Neural crest cell (in vitro differentiated cells): ENCODE measurements at places on chromosomes 12 and 14. TPM values are rescaled to one million over a fixed set of nuclear protein-coding genes. Genes with fewer than 3 reads are reported as not detected.

GRCh38 chr12:71208053-71208685 lies 50.4 kb upstream of the TSPAN8 start:
- H3K4me1 ChIP-seq, result no peaks in the 10 kb centered on the region
- H3K4me3 ChIP-seq, result no peak overlapping the region
- peaks cover 2% of the 10 kb centered on the region for H3K36me3 ChIP-seq
- H3K27ac ChIP-seq, result no peak overlapping the region

- no peaks in the 10 kb centered on the region for H3K27me3 ChIP-seq
- H3K4me3 ChIP-seq, result no peak overlapping the region
- no peak overlapping the region for H3K27ac ChIP-seq
- H3K4me1 ChIP-seq, result peaks cover 48% of the 10 kb centered on the region
Measured at GRCh38 chr14:90603841-90604240, 207.0 kb downstream of the CALM1 start.

- H3K4me1 ChIP-seq, result peaks cover 15% of the 10 kb centered on the region
- no peaks in the 10 kb centered on the region for H3K27me3 ChIP-seq
- H3K4me3 ChIP-seq, result peak overlapping the region; percentile 91
- peak overlapping the region; percentile 87 for H3K27ac ChIP-seq
Measured at GRCh38 chr12:54378796-54379397, 5.6 kb downstream of the ZNF385A start.

The C12orf50 gene
- total RNA-seq, result 0.30 and 0.37 TPM in 2 replicates

The IRAK3 gene
- 0.56 and 0.61 TPM in 2 replicates for total RNA-seq

GRCh38 chr12:132264086-132265010 lies 65.0 kb downstream of the GALNT9 start:
- peaks cover 5% of the 10 kb centered on the region for H3K27me3 ChIP-seq
- DNase-seq, result no peak
- H3K4me3 ChIP-seq, result no peak overlapping the region
- no peaks in the 10 kb centered on the region for H3K36me3 ChIP-seq

The CBLN3 gene
- 0.86 and 1.0 TPM in 2 replicates for total RNA-seq

GRCh38 chr12:31756977-31757420 lies 28.2 kb upstream of the AMN1 start:
- no peaks in the 10 kb centered on the region for H3K36me3 ChIP-seq
- H3K4me1 ChIP-seq, result peaks cover 13% of the 10 kb centered on the region
- H3K4me3 ChIP-seq, result no peak overlapping the region
- H3K27ac ChIP-seq, result no peak overlapping the region
- no peaks in the 10 kb centered on the region for H3K27me3 ChIP-seq

DNA sequence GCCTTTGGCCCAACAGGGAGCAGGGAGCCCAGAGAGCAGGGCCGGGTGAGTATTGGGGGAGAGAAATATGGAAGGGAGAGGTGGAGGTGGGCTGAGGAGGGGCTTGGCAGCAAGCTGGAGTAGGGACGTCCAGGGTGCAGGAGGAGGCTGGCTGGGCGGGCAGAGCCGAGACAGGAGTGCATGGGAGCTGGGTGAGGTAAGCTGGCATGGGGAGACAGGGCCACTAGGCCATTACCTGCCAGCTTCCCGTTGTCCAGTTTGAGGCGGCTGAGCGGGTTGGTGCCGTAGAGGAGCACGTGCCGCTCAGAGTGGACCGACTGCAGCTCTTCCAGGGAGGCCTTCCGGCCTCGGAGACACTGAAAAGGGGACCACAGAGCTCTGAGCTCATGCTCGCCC lies 18.3 kb downstream of the SLC48A1 start:
- peaks cover 9% of the 10 kb centered on the region for H3K36me3 ChIP-seq
- no peaks in the 10 kb centered on the region for H3K4me1 ChIP-seq
- H3K27me3 ChIP-seq, result no peaks in the 10 kb centered on the region
- H3K27ac ChIP-seq, result no peak overlapping the region
- no peak for DNase-seq

GRCh38 chr14:61698206-61698980 lies 3.1 kb downstream of the HIF1A start:
- DNase-seq, result no peak
- H3K27ac ChIP-seq, result no peak overlapping the region
- H3K36me3 ChIP-seq, result peaks cover 2% of the 10 kb centered on the region
- peaks cover 62% of the 10 kb centered on the region for H3K4me1 ChIP-seq
- peaks cover 3% of the 10 kb centered on the region for H3K27me3 ChIP-seq

GRCh38 chr14:49160983-49161382 lies 425.2 kb downstream of the RPS29 start:
- H3K36me3 ChIP-seq, result no peaks in the 10 kb centered on the region
- H3K27ac ChIP-seq, result no peak overlapping the region
- no peaks in the 10 kb centered on the region for H3K27me3 ChIP-seq
- no peak for DNase-seq

DNA sequence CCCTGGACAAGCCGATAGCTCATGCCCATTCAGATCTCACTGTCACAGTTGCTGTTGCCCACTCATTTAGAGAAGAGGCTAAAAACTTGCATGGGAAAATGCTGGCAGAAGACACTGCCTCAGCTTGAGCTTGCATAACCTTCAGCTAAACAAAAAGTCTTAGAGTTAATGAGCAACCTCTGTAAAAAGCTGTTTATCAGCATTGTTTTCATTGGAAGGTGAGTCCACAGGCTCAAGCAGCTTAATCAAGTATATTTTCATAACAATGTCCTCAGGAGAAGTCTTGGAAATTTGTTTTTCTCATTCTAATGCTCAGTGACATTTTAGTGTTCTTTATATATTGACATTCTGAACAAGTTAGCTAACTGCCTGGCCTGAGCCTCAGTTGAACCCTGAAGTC lies 872.9 kb downstream of the TMTC2 start:
- no peak for DNase-seq
- H3K4me3 ChIP-seq, result no peak overlapping the region
- H3K36me3 ChIP-seq, result peaks cover 8% of the 10 kb centered on the region
- H3K27me3 ChIP-seq, result no peaks in the 10 kb centered on the region
- no peak overlapping the region for H3K27ac ChIP-seq

The CSRP2 gene
- total RNA-seq, result 76.4 and 80.8 TPM in 2 replicates

DNA sequence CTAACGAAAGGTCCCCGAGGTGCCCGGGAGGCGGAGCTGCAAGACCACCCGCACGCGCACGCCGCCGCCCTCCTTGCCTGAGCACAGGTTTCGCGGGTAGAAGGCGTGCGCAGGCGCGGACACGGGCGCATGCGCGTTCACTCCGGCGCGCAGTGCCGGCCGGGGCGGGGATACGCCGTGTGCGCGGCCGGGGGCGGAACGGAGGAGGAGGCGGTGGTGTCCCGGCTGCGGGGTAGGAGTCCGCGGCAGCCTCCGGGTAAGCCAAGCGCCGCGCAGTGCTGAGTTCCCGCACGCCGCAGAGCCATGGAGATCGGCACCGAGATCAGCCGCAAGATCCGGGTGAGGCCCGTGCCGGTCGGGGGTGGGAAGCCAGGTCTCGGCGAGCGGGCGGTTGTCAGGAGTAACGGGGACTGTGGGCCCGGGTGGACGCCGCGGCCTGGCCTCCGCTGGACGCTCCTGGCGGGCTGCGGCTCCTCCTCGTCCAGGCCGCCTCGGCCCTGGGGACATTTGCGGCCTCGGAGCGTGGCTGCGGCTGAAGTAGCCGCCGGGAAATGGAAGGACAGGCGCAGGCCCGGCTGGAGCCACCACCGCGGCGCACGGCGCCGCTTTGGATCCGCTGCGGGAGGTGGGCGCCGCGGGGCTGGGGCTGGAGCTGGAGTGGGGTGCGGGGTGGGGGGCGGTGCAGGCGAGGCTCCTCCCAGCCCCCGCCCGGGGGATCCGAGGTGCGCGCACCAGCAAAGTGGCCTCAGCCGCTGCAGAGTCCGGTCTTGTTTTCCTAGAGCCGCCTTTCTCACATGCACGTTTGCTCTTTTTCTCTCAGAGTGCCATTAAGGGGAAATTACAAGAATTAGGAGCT lies at the start of gene ZC3H14:
ZC3H14 (plus strand) TSS at position 207 of the 856 bp plus-strand sequence; CDS start at position 304, 97 bp downstream.
- no peaks in the 10 kb centered on the region for H3K27me3 ChIP-seq
- peaks cover 4% of the 10 kb centered on the region for H3K36me3 ChIP-seq
- peak within 1 kb of the TSS; percentile 91 for H3K4me3 ChIP-seq
- H3K27ac ChIP-seq, result peak within 1 kb of the TSS; percentile 99
- peak; percentile 83 for DNase-seq

- DNase-seq, result no peak
- no peaks in the 10 kb centered on the region for H3K27me3 ChIP-seq
Measured at GRCh38 chr14:100393906-100394732, 71.0 kb downstream of the SLC25A47 start.

The KRT78 gene
- total RNA-seq, result not detected in 2 replicates

The MYO1H gene
- total RNA-seq, result not detected in 2 replicates

DNA sequence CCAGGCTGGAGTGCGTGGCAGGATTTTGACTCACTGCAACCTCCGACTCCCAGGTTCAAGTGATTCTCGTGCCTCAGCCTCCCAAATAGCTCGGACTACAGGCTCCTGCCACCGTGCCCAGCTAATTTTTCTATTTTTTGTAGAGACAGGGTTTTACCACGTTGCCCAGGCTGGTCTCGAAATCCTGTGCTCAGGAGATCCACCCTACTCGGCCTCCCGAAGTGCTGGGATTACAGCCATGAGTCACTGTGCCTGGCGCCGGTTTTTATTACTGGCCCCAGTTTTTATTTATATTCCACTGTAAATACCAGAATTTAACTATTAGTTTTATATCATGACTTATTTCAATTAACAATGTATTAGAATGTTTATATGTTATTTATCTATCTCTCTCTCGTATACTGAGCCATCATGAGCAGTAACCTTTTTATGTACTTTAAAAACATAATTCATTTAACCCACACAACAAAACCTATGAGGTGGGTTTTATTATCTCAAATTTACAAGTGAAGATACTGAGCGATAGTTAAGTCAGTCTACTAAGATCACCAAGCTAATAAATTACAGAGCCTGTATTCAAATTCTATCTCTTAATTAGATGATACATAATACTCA lies 47.8 kb downstream of the HECTD1 start:
- H3K4me3 ChIP-seq, result no peak overlapping the region
- H3K27me3 ChIP-seq, result no peaks in the 10 kb centered on the region
- peaks cover 3% of the 10 kb centered on the region for H3K36me3 ChIP-seq
- H3K27ac ChIP-seq, result no peak overlapping the region
- H3K4me1 ChIP-seq, result no peaks in the 10 kb centered on the region
- no peak for DNase-seq

GRCh38 chr12:16407346-16407745 lies 59.9 kb downstream of the MGST1 start:
- no peak for DNase-seq
- H3K4me3 ChIP-seq, result no peak overlapping the region
- no peak overlapping the region for H3K27ac ChIP-seq
- H3K36me3 ChIP-seq, result peaks cover 37% of the 10 kb centered on the region

The FAM186B gene
- 0.28 TPM in 1 of 2 replicates, not detected in the other for total RNA-seq

GRCh38 chr14:100076606-100077005 lies 11.4 kb downstream of the EVL start:
- H3K4me1 ChIP-seq, result peaks cover 55% of the 10 kb centered on the region
- H3K27ac ChIP-seq, result no peak overlapping the region
- no peaks in the 10 kb centered on the region for H3K36me3 ChIP-seq

DNA sequence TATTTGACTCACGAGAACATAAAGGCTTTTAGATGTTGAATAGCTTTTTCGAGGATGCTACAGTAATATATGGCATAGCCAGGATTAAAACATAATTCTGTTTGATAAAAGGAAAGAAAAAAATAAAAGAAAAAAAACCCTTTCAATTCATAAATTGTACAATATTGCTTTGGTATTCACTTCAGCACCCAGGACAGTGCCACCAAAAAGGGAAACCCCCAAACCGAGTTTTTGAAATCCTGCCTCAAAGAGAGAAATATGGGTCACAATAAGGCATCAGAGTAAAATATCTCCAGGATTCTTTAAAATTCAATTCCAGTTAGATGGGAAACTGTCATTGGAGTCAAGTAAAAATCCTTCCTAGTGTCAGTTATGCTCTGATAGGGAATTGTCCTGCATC lies 551.2 kb upstream of the SEL1L start:
- no peak overlapping the region for H3K27ac ChIP-seq
- no peak overlapping the region for H3K4me3 ChIP-seq
- H3K36me3 ChIP-seq, result no peaks in the 10 kb centered on the region

DNA sequence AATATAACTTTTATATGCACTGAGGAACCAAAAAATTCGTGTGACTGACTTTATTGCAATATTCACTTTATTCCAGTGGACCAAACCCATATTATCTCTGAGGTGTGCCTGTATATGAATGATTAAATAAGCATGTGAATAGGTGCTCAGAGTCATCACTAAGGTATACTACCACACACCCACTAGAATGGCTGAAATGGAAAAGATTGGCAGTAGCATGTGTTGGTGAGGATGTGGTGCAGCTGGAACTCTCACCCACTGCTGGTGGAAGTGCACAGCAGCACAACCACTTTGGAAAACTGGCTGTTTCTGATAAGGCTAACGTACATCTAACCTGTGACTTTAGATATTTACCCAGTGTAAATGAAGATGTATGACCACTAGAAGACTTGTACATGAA lies 36.8 kb downstream of the GOLGA5 start:
- no peaks in the 10 kb centered on the region for H3K27me3 ChIP-seq
- no peaks in the 10 kb centered on the region for H3K4me1 ChIP-seq
- no peak overlapping the region for H3K27ac ChIP-seq
- H3K4me3 ChIP-seq, result no peak overlapping the region
- DNase-seq, result no peak

- DNase-seq, result no peak
- peaks cover 14% of the 10 kb centered on the region for H3K27me3 ChIP-seq
- H3K4me3 ChIP-seq, result no peak overlapping the region
- H3K36me3 ChIP-seq, result peaks cover under 1% of the 10 kb centered on the region
- H3K27ac ChIP-seq, result no peak overlapping the region
- no peaks in the 10 kb centered on the region for H3K4me1 ChIP-seq
Measured at GRCh38 chr12:15293731-15294130, 28.6 kb upstream of the PTPRO start.

The HOXC6 gene
- total RNA-seq, result 10.7 and 11.0 TPM in 2 replicates

GRCh38 chr12:121713257-121713777 lies 765 bp downstream of the TMEM120B start:
- no peaks in the 10 kb centered on the region for H3K36me3 ChIP-seq
- H3K4me1 ChIP-seq, result peaks cover 39% of the 10 kb centered on the region
- H3K27ac ChIP-seq, result peak overlapping the region; percentile 19

DNA sequence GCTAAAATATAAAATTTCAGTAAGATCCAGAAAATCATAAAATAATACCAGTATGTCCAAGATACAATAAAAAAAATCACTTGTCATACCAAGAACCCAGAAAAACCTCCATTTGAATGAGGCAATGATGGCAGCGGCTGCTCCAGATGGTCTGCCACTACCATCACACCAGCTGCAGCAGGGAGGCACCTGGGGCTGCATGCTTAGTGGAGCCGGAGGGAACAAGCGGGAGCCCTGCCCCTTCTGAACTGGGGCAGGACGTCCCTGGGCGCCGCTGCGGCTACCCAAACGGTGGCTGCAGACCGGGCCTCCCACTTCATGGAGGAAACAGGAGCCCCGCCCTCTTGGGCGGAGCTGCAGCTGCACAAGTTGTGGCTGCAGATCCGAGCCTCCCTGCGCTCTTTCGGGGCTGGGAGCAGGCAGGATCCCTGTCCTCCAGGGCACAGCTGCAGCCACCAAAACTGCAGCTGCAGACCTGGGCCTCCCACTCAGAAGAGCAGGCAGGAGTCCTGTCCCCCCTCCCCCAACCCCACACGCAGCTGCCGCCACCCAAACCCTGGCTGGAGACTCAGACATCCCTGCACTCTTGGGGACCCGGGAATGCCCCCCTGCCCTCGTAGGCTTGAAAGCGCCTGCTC lies 36.1 kb upstream of the OR5AU1 start:
- H3K27me3 ChIP-seq, result peaks cover 23% of the 10 kb centered on the region
- H3K36me3 ChIP-seq, result no peaks in the 10 kb centered on the region
- peaks cover 6% of the 10 kb centered on the region for H3K4me1 ChIP-seq
- DNase-seq, result peak; percentile 67
- H3K4me3 ChIP-seq, result peak overlapping the region; percentile 71

- H3K4me3 ChIP-seq, result no peak overlapping the region
- no peaks in the 10 kb centered on the region for H3K36me3 ChIP-seq
- H3K27ac ChIP-seq, result no peak overlapping the region
- H3K4me1 ChIP-seq, result no peaks in the 10 kb centered on the region
- no peaks in the 10 kb centered on the region for H3K27me3 ChIP-seq
- DNase-seq, result no peak
Measured at GRCh38 chr12:25771476-25771875, 187.0 kb upstream of the RASSF8 start.
